Right renal cortex interstitium (tissue), 3 donors: ENCODE measurements at places on chromosomes 4 and X. TPM values are rescaled to one million over a fixed set of nuclear protein-coding genes. Genes with fewer than 3 reads are reported as not detected.

NPY5R gene
- 5.2 TPM for polyA plus RNA-seq

ACE2 gene
- polyA plus RNA-seq: 44.8 TPM

ADAMTS3 gene
- polyA plus RNA-seq: 9.8 TPM

ARR3 gene
- 0.43 TPM for polyA plus RNA-seq

GLRB gene
- polyA plus RNA-seq: 14.8 TPM
